ENCODE measurements at places on chromosomes 1 and 21.

DNA sequence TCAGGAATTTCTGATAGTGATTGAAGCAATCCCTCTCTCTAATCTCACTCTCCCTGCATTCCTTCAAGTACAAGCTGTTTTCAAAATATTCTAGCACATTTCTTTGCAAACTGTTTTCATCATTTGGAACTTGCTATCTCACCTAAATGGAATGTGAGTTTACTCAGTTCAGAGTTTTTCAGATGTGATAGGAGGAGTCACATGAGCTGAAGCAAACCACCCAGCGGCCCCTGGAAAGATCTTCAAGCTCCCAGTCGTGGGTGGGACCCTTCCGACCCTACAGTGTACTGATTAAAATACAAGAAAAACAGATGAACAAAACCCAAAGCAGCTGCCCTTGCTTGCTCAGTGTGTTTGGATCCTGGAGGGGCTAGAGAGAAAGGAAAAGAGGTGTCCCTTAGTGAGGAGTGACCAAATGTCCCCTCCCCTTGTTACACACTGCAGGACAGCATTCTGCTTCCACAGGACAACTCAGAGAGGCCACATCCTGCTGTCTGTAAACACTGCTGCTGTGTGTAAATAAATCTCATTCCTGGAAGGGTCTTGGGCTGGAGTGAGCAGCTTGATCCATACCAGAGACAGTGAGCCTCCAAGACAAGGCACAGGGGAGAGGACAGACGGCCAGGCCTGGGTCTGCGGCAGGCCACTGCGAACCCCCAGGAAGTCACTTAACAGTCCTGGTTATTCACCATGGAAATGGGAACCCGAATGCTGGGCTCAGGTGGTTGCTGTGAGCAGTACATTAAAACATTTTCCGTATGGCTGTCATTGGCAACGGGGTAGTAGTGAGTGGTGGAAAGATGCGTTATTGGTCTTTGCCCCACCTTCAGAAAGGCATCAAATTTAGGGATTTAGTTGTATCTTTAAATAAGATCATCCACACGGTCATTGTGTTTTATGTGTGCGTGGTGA lies 229.2 kb downstream of the RHOU start:
- peak; percentile 60 for DNase-seq

DNA sequence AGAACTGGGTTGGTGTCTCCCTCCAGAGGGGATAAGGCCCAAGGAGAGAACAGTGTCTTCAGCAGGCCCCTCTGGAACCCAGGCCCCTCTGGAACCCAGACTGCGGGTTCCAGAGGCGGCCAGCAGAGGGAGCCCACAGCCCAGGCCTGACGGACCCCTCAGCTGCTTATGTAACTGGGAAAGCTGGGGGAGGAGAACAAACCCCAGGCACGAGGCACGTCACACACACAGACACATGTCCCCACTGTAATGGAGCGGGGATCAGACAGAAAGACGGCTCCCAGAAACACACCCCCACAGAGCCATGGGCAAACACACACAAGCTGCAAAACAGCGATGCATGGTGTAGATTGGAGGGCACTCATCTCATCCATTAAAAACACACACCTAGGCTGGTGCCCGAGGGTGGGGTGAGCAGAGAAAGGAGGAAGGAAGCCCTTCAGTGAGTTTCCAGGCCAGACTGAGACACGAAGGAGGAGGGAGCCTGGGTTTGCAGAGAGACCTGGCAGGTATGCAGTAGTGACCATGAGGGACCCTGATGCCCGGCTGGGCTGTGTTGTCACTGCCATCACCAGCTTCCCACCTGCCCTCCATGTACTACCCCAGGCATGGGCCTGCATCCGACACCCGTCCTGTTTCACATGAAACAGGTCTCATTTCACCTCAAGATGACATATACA lies 2.8 kb upstream of the IGSF8 start:
- DNase-seq: peak; percentile 68

GRCh38 chr1:212221801-212222200 lies 63.4 kb upstream of the PPP2R5A start:
- DNase-seq: no peak

GRCh38 chr1:154429118-154429517 lies 24.0 kb downstream of the IL6R start:
- DNase-seq: no peak

GRCh38 chr21:33211732-33212131 lies 18.0 kb upstream of the IFNAR2 start:
- DNase-seq: no peak

DNA sequence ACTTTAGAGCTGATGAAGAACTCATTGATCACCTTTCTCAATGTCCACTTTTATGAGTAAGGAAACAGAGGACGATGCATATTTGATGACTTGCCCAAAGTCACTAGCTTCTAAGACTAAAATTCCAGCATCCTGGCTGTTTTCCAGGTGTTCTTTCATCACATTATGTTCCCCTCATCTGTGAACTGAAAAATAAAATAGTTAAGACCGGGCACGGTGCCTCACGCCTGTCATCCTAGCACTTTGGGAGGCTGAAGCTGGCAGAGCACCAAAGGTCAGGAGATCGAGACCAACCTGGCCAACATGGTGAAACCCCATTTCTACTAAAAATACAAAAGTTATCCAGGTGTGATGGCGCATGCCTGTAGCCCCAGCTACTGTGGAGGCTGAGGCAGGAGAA lies 297.5 kb downstream of the DUSP10 start:
- DNase-seq: no peak

- no peak for DNase-seq
Observed at GRCh38 chr1:116577759-116578314, 7.0 kb upstream of the CD58 start.

GRCh38 chr1:46197964-46198811 lies at the start of gene POMGNT1:
TSS of gene POMGNT1 (minus strand) at chr1:46198434. CDS start at chr1:46197821, 613 bp downstream.
- peak; percentile 52 for DNase-seq

GRCh38 chr21:44319407-44320065 lies 19.7 kb downstream of the CFAP410 start:
- DNase-seq: no peak

GRCh38 chr1:247367786-247368422 lies 36.2 kb upstream of the ZNF496 start:
- peak; percentile 66 for DNase-seq

GRCh38 chr21:34883491-34884271 lies 165.4 kb downstream of the RUNX1 start:
- no peak for DNase-seq

GRCh38 chr1:16126743-16127515 lies 28.9 kb downstream of the EPHA2 start:
- no peak for DNase-seq

GRCh38 chr1:12851779-12852178 lies 3.3 kb upstream of the HNRNPCL1 start:
- peak; percentile 35 for DNase-seq

DNA sequence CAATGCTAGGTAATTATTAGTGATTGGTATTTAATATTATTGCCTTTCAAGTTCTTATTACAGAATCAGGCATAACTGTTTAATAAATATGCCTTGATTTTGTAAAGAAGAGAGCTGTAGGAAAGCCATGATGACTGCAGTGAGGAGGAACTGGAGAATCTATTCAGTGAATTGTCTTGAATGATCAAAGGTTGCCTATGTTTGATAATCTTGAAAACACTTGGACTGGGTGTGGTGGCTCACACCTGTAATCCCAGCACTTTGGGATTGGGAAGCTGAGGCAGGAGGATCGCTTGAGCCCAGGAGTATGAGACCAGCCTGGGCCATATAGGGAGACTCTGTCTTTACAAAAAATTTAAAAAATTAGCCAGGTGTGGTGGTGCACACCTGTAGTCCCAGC lies 42.4 kb downstream of the FMN2 start:
- DNase-seq: no peak

GRCh38 chr21:43890042-43890441 lies 25.0 kb downstream of the AGPAT3 start:
- DNase-seq: no peak

DNA sequence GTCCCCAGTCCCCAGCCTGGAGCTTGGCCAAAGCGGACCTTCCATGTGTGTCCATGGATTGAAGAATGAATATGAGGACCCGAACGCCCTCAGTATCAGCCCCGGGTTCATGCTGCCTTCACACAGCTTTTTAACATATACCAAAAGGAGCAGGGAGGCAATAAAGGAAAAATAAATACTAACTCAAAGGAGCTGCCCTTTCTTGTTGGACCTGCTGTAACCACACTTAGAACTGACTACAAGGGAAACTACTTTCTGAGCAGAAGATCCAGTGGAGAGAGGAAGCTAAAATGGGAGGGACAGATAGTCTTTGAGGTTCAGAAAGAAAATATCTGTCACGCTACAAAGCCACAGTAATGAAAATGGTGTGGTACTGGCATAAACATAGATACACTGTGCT lies 48.6 kb downstream of the CNN3 start:
- no peak for DNase-seq

- peak; percentile 25 for DNase-seq
Observed at GRCh38 chr1:6157132-6157527, 23.0 kb downstream of the CHD5 start.

- no peak for DNase-seq
Observed at GRCh38 chr21:16198546-16198945, 468.8 kb downstream of the USP25 start.

DNA sequence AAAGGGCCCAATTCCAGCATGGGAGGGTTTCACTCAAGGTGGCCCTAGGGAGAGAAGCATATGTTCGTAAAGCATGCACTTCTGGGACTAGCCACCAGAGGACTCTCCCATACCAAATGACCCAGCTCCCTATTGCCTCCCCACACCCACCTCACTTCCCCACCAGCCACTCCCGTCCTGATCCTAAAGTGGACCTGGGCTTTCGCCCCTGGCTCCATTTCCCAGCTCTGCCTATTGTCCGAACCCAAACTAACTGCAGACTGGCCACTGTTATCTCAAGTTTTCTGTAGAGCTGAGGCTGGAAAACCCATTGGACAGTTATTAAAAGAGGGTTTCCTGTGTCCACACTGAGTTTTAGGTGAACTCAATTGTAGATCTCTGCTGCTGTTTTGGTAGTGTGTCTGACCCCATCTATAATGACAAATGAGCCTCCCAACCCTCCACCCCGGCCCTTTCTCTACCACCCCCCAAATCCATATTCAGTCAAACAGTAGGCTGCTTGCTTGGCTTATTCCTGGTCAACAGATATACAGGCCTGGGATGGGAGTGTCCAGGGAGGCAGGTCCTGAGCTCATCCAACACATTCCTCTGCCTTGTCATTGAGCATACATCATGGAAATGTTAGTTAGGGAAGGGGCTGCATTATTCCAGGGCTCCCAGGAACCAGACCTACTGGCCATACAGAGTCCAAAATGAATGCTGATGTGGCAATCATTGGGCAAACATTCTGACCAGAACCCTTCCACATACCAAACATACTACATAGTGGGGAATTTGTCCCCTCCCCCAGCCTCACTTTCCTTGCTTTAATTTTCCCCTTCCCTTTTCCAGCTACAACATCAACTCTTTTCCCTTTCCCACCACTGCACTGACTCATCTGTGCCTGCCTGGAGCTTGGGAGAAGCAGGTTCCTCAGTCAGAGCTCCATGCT lies 59.2 kb downstream of the ABCA4 start:
- peak; percentile 66 for DNase-seq

- DNase-seq: no peak
Observed at GRCh38 chr1:204468206-204468605, 26.4 kb downstream of the PIK3C2B start.

- DNase-seq: no peak
Observed at GRCh38 chr1:58626293-58626692, 49.2 kb upstream of the TACSTD2 start.

GRCh38 chr1:108749081-108749480 lies 2.6 kb downstream of the STXBP3 start:
- DNase-seq: no peak

- DNase-seq: no peak
Observed at GRCh38 chr1:76782809-76783208, 84.5 kb upstream of the ST6GALNAC5 start.

DNA sequence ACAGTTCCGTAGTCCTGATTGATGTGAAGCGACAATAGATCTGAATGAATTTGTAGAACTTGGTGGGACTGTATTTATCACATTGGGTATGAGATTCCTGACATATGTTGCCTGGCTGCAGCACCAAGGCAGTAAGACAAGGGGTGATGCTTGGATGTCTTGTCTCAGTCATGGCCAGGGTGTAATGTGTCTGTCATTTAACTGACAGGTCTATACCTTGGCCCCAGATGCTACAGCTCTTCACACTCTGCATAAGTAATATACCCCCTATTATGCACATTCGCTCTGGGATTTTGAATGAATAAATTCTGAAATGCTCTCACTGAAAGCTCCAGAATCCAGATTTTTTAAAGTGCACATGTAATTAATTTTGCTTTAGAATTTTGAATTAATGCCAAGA lies 47.3 kb downstream of the NTNG1 start:
- no peak for DNase-seq

DNA sequence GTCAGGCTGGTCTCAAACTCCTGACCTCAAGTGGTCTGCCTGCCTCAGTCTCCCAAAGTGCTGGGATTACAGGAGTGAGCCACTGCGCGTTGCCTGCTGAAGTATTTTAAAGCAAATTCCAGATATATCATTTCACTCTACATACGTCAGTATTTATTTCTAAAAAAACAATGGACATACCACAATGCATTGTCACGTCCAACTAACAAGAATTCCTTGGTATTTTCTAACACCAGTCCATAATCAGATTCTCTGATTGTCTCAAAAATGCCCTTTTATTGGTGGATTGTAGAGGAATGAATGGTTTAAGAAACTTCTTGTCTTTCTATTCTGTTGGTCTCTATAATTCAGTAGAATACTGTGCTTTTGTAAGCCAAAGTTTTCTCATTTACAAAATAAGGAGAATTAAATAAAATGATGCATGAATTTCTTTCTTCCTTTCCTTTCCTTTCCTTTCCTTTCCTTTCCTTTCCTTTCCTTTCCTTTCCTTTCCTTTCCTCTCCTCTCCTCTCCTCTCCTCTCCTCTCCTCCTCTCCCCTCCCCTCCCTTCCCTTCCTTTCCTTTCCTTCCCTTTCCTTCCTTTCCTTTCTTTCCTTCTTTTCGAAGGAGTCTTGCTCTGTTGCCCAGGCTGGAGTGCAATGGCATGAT lies 55.8 kb downstream of the VPS13D start:
- no peak for DNase-seq

DNA sequence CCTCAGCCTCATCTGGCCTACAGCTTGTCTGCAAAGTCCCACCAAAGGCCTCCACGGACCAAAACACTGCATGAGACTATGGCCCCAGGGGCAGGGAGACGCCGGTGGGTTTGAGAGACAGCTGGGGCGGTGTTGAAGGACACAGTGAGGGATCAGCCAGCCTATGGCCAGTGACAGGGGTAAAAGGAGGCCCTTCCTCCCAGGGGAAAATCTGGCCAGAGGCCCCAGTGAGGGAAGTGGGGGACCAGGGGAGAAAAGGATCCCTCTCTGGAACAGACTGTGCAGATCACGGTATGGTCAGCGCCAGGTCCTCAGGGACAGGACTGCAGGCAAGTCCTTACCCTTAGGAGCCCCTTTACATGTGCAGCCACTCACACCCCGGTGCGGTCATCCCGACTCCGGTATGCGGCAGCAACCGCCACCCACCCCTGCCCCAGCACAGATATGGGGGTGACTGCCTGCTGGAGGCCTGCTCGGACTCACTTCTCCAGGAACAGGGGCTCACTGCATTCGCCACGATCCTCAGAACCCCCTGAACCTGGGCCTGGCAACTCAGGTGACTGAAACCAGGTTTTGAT lies 1.3 kb downstream of the CERS2 start:
- no peak for DNase-seq

- no peak for DNase-seq
Observed at GRCh38 chr1:45141247-45142003, 65.0 kb downstream of the ZSWIM5 start.

All from RCC 7860 (cell line).